ENCODE measurements at places on chromosomes 1 and 21.

DNA sequence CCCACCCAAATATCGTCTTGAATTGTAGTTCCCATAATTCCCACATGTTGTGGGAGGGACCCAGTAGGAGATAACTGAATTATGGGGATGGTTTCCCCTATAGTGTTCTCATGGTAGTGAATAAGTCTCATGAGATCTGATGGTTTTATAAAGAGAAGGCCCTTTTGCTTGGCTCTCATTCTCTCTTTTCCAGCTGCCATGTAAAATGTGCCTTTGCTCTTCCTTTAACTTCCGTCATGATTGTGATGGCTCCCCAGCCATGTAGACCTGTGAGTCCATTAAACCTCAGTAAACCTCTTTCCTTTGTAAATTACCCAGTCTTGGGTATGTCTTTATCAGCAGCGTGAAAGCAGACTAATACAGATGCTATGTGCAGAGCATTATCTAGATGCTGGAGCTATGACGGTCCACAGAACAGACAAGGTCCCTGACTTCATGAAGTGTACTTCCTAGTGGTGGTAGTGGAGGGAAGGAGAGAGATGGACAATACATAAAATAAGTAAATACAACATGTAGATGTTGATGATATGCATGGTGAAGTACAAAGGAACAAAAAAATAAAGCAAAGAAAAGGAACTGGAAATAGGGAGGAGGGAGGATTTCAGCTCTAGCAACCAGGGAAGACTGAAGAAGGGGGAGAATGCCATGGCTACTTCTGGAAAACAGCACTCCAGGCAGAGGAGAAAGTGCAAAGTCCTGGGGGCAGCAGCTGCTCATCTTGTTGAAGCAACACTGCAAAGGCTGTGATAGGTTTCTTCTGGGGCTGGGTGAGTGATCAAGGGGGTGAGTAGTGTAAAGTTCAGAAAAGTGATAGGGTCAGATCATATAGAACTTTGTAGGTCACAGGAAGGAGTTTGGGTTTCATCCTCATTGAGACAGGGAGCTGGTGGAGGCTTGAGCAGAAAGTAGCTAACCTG is 6.8 kb upstream of the RCAN1 start:
- DNase-seq = no peak

GRCh38 chr1:36208978-36209703 is 15.1 kb upstream of the THRAP3 start:
- no peak for DNase-seq

GRCh38 chr1:46580140-46580903 is 23.7 kb downstream of the MKNK1 start:
- DNase-seq = no peak

DNA sequence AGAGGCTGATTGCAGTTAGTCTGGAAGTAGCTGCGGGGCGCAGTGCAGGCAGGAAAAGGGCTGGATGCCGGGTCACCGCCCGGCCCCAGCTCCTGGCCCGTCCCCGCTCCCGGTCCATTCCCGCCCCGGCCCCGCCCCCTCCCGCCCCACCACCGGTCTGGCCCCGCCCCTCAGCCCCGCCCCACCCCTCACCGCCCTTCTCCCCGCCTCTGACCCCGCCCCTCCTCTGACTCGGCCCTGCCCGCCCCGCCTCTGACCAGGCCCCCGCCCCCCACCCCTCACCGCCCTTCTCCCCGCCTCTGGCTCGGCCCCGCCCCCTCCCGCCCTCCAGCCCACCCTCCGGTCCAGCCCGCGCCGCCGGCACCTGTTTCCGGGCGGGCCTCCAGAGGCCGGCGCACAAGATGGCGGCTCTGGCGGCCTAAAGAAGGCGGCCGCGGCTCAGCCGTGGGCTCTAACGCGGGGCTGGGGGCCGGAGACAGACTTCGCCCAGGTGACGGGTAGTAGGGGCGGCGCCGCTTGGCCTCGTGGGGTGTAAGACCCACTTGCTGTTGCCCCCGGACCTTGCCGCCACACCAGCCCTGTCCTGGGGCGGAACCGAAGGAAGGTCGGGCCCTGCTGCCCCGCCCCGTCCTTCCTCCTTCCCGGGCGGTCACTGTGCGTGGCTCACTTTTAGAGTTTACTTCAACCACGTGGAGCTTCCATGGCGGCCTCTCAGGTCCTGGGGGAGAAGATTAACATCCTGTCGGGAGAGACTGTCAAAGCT is at the start of gene UBIAD1:
UBIAD1 (plus strand) TSS at position 367 of the 763 bp plus-strand sequence; CDS start at position 701, 334 bp downstream.
- DNase-seq = peak; percentile 86

DNA sequence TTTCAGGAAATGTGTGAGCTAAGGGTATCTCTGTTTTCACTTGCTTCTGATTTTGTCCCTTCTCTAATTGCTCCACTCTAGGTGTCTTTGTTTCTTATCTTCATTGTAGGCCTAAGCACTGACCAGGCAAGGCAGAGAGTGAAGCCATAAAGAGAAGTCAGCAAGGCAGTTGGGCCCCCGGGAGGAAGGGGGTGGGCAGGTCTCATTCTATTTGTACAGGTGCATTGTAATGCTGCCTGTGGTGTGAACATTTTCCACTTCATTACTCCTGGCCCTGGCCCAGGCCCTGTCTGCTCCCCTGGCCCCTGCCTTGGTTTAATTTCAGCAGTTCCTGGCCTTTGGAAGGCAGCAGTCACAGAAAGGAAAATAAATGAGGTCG is 86.4 kb upstream of the JUN start:
- no peak for DNase-seq

GRCh38 chr1:97372531-97372930 is 548.3 kb downstream of the DPYD start:
- no peak for DNase-seq

DNA sequence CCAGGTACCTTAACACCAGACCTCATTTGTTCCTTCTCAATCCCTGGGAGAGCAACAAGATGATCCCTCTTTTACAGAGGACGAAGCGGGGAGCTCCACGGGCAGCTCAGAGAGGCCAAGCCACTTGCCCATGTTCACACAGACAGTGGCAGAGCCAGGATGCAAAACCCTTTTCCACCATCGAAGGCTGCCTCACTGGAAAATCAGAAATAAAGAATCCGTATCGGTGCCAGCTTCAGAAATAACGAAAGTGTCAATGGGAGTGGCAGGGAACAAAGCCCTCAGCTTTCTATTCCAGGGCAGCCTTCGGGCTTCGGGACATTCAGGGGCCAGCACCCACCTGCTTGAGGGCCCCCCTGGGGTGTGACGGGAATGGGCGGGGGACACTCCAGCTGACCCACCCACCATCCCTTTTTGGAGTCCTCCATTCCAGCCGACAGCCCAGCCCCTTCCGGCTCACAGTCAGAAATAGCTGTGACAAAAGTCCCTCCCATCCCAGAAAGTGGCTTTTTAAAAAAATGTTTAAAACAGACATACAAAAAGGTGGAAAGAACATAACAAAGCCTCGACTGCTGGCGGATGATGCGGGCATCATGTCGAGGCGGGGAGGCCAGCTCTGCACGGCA is 6.0 kb downstream of the IFFO2 start:
- DNase-seq = no peak

DNA sequence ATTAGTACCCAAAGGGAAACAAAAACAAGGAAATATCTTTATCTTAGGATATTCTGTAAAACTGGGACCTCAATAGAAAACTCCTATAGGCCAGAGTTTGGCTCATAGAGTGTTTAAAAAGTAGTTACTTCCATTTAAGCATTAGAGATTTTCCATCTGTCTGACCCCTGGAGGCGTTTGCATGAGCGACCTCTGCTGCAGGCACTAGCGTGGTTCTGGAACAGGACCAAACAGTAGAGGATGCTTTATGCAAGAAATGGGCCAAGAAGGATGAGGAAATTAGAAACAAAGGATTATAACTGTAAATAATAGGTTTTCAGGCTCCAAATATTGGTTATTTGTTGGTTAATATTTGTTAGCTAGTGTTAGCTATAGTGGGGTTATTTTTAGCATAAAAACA is 5.7 kb downstream of the ZBTB40 start:
- DNase-seq = no peak

DNA sequence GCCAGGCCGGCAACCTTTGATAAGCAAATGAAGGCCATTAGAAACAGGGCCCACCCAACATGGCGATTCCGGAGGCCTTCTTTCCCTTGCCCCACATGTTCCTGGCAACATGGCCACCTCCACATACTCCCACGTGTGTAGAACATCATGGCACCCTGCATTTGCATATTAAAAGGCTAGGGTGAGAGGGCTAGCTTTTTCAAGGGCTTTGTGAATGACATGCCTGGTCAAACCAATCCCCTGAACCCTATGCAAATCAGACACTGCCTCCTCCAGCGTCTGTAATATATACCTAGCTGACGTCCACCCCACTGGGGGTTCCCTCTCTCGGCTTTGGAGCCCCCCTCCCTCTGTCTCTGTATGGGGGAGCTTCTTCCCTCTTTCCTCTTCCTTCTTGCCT is 1.6 kb downstream of the ADCY10 start:
- DNase-seq = no peak

GRCh38 chr1:214515544-214516433 is 35.6 kb downstream of the PTPN14 start:
- DNase-seq = no peak

- DNase-seq = peak; percentile 26
These were observed 1.4 kb downstream of the JUN start for GRCh38 chr1:58782178-58783089.

- DNase-seq = no peak
These were observed 97.7 kb downstream of the VPS13D start for GRCh38 chr1:12327566-12327965.

DNA sequence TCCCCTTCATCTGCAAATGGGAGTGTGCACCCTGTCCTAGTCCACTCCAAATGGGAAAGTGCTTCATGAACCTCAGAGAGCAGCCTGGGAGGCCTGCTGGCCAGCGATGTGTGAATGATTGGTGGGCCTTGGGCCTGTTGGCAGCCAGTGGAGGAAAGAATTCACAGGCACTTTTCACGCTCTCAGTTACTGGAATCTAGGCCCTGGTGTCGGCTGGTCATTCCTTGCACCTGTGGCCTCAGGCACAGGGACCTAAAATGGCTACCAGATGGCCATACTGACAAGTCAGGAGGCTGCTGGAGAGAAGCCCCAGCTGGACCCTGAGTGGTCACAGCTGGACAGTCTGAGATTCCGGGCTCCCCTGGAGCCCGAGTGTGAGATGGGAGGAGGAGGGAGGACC is 18.4 kb upstream of the EDN2 start:
- no peak for DNase-seq

DNA sequence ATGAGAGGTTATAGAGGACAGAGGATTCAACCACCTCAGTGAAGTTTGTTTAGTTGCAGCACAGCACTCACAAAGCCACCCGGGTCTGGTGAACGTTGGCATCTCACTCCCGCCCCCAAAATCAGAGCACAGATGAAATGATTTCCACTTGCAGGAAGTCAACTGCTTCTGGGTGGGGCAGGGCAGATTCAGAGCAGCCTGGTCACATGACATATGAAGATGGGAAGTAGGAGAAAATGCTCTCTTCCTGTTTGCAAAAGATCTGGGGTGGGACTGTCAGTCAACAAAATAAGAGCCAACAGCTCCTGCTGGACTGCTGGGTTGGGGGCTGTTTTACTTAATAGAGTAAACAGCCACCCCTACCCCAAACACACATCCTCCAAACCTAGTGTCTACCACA is 43.2 kb downstream of the LRRC71 start:
- DNase-seq = peak; percentile 25

GRCh38 chr1:160007577-160008200 is 24.1 kb downstream of the PIGM start:
- DNase-seq = no peak

- DNase-seq = no peak
These were observed 19.9 kb downstream of the MAN1A2 start for GRCh38 chr1:117387060-117387633.

GRCh38 chr1:155636397-155637153 is 26.6 kb downstream of the MSTO1 start:
- DNase-seq = no peak

DNA sequence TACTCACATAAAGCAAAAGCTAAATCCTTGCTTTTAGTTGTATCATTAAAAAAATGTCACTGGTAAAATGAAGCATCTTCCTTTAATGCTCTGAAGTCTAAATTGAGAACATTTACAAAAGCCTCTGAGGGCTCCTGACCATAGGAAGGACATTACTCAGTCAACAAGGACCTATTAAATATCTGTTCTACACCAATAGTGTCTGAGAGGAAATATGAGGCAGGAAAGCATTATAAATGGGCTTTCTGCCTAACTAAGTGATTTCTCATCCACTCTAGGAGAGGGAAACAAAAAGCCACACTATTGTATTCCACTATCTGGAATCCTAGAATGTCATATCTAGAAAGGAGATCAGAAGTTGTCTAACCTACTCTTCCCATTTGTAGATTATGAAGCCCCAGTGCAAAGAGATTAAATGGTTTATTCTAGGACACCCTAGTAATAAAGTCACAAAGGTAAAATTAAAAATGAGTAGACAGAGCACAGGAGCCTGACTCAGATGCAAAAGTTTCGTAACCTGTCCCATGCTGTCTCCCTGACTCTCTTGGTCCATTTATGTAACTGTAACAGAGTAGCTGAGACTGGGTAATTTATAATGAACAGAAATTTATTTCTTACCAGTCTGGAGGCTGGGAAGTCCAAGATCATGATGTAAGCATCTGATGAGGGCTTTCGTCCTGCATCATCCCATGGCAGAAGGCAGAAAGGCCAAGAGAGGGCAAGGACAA is 17.6 kb downstream of the RGS1 start:
- no peak for DNase-seq

- no peak for DNase-seq
These were observed 64.7 kb upstream of the COG2 start for GRCh38 chr1:230577537-230577936.

GRCh38 chr1:23469372-23469982 is 14.5 kb downstream of the ASAP3 start:
- DNase-seq = no peak

- DNase-seq = peak; percentile 11
These were observed 100.8 kb downstream of the UCK2 start for GRCh38 chr1:165928075-165928731.

GRCh38 chr21:38733972-38734546 is 71.7 kb upstream of the ETS2 start:
- peak; percentile 72 for DNase-seq

Measured in activated T-cell treated with anti-CD3 and anti-CD28 coated beads for 1 hour (primary cell).